ENCODE measurements at places on chromosomes 1 and 21. TPM values are rescaled to one million over a fixed set of nuclear protein-coding genes. Genes with fewer than 3 reads are reported as not detected.

GRCh38 chr1:66834926-66835325 is 33.9 kb upstream of the INSL5 start:
- DNase-seq = no peak

GRCh38 chr1:14600405-14601112 is 2.1 kb downstream of the KAZN start:
- DNase-seq = no peak

Gene NFYC
- polyA plus RNA-seq = 80.2 TPM

Gene HSPB7
- polyA plus RNA-seq = 2.0 TPM

GRCh38 chr21:44360159-44360558 is 6.7 kb downstream of the TRPM2 start:
- DNase-seq = no peak

GRCh38 chr1:229696385-229696784 is 70.3 kb downstream of the URB2 start:
- no peak for DNase-seq

Gene NKAIN1
- 1.7 TPM for polyA plus RNA-seq

- DNase-seq = no peak
Measured at GRCh38 chr1:116852910-116853309, 56.8 kb upstream of the PTGFRN start.

Gene MAPKAPK2
- polyA plus RNA-seq = 53.4 TPM

Gene SH2D2A
- 0.48 TPM for polyA plus RNA-seq

GRCh38 chr1:85836736-85837135 is 128.5 kb upstream of the ZNHIT6 start:
- DNase-seq = no peak

GRCh38 chr1:162857850-162858249 is 3.1 kb downstream of the CCDC190 start:
- no peak for DNase-seq

Gene AJAP1
- 0.19 TPM for polyA plus RNA-seq

DNA sequence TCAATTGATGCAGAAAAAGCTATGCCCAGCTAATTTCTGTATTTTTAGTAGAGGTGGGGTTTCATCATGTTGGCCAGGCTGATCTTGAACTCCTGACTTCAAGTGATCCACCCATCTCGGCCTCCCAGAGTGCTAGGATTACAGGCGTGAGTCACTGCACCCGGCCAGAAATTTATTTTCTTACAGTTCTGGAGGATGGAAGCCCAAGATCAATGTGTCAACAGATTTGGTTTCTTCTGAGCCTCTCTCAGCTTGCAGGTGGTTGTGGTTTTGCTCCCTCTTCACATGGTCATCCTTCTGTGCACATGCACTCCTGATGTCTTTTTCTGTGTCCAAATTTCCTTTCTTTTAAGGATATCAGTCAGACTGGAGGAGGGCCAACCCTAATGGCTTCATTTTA is 35.6 kb downstream of the SHCBP1L start:
- DNase-seq = no peak

DNA sequence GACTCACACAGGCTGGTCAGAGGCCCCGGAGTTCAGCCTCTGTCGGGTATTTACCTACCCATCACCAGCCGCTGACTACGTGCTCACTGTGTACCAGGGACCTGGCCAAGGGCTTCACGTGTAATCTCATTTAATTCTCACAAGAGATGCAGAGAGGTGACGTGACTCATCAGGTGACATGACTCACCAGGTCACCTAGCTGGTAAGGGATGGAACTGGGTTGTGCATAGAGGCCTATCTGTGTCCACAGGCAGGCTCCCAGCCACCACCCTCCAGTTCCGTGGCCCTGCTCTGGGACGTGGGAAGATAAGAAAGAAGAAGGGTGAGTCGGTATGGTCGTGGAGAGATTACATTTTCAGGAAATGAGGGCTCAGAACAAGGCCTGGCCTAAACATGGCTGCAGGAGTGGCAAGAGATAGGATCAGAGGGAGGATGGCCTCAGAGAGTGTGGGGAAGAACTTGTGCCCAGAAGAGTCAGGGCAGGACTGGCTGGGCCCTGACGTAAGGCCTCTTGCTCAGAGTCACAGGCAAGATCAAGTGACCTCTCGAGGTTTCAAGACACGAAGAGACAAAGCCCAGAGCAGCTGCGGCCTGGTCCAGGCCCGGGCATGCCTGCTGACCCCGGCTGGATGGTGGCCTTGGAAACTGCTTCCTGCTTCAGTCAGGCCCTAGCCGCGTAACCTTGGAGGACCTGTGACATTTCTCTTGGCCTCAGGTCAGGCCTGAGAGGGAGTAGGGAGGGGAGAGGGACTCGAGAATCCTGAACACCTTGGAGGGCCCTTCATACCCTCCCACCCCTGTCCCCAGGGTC is 52.7 kb upstream of the WASF2 start:
- DNase-seq = no peak

Gene ATP1A2
- polyA plus RNA-seq = 13.6 TPM

DNA sequence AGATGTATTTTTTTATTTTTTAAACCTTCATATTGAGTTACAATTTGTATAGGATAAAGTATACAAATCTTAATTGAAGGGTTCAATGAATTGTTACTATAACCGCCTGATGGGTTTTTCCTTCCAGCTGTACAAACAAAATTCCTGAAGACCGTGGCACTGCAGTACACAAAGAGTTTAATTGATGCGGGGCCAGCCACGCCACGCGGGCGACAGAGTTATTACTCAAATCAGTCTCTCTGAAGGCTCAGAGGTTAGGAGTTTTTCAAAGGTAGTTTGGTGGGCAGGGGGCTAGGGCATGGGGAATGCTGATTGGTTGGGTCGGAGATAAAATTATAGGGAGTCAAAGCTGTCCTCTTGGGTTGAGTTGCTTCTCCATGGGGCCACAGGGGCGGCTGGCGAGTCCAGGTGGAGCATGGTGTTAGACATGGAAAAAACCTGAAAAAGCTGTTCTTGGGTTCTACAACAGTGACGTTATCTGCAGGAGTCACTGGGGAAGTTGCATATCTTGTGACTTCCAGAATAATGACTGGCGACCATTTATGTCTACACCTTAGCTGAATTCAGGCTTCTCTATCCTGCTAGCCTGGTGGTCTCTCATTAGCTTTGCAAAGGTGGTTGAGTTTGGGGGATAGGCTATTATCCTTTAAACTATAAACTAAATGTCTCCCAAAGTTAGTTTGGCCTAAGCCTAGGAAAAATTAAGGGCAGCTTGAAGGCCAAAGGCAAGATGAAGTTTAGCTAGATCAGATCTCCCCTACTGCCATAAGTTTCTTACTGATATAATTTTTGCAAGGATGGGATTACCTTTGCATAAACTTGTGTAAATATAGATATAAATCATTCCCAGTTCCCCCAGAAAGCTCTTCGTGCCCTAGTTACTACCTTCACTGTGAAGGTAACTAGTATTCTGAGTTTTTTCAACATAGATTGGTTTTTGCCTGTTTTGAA is 13.0 kb upstream of the TMEM9 start:
- no peak for DNase-seq

GRCh38 chr1:21217812-21218596 is 41.3 kb upstream of the EIF4G3 start:
- DNase-seq = no peak

Gene TSPEAR
- 2.5 TPM for polyA plus RNA-seq

GRCh38 chr21:41774467-41775148 is 7.8 kb upstream of the RIPK4 start:
- no peak for DNase-seq

Gene RPAP2
- polyA plus RNA-seq = 21.1 TPM

Gene LPAR3
- polyA plus RNA-seq = 1.4 TPM

DNA sequence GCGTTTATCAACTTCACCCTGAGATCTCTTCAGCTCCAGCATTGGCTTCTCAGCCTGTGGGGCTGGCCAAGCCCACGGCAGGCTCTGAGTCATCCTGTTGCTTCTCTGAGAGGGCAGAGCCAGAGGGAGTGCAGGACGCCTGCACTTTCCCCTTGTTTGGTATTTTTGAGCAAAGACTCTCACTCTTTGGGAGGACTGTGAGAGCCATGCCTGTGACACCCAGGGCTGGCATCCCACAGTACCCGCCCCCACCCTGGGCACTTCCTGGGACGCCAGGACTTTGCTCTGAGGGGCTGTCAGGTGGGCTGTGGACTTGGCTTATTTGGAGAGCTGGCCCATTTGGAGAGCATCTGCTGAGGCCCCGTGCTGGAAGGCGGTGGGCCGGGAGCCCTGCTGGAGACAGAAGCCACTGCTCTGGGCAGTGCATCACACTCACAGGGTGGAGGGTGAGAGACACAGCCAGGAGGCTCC is 37.4 kb downstream of the VANGL1 start:
- no peak for DNase-seq

GRCh38 chr1:59242370-59242769 is 54.5 kb upstream of the FGGY start:
- no peak for DNase-seq

DNA sequence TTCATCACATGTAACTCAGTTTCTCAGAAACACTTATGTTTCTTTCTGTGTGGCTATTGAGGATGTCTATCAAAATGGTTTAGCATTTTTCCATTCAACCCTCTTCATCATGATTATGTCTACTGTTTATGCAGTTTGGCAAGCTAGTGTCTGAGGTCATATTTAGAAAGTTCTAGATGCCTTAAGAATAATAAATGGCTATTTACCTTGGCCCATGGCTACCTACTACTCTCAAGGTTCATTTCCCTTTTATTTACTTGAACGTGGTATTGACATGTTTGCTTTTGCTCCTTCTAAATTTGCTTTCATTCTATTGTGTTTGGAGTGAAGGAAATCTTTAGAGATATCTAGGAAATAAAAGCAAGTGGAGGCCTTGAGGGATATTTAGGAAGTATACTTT is 193.7 kb upstream of the OLFM3 start:
- no peak for DNase-seq

DNA sequence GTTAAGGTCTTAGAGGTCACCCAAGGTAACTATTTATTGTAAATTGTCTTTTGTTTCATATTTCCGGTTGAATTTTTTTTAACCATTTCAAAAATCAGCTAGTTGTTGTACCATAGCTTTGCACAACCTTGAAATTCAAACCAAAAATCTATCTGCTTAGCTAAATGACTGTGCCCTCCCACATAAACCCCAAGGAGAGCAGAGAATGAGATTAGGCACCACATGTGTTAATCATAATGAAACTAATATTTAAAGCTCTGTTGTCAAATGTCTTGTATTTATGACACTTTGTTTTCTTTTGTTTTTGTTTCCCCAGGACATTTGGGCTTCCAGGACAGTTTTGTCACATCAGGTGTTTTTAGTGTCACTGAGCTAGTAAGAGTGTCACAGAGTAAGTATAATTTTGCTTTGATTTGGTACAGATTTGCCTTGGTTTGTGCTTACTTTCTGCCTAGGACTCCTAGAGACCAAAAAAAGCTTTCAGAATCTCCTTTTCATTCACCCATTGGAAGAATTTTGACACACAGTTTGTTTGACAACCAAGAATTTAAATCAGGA is 249.9 kb downstream of the NFIA start:
- DNase-seq = no peak

Gene OVAAL
- polyA plus RNA-seq = not detected

GRCh38 chr1:67953301-67953700 is 97.1 kb downstream of the DIRAS3 start:
- no peak for DNase-seq

Gene MYBPH
- polyA plus RNA-seq = 0.41 TPM

- DNase-seq = no peak
Measured at GRCh38 chr1:247218121-247218651, 37.7 kb upstream of the VN1R5 start.

Gene ELOVL1
- polyA plus RNA-seq = 76.8 TPM

GRCh38 chr1:201678264-201679101 is 139.6 kb downstream of the NAV1 start:
- DNase-seq = no peak

GRCh38 chr1:99728494-99729235 is 37.8 kb downstream of the FRRS1 start:
- no peak for DNase-seq

Gene OR2L8
- polyA plus RNA-seq = not detected

GRCh38 chr1:228367798-228368791 is 38.5 kb downstream of the TRIM11 start:
- DNase-seq = no peak

Gene LORICRIN
- not detected for polyA plus RNA-seq

DNA sequence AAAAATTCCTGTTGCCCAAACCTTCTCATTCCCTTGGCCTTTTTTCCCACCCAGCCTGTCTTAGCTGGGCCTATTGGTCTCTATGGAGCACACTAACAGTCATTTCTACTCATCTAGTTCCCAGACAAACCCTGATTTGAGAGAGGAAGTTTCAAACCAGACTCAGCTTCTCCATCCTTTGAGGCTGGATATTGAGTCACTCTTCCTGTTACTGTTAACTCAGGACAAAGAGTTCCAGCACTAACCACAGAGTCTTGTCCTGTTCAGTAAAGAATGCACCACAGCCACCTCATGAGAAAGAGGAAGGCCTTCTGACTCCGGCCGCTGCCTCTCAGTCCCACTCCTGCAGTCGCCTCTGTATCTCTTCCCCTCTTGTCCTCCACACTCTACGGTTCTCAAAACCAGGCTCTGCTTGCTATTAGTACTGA is 137.8 kb downstream of the PTPRC start:
- DNase-seq = no peak

GRCh38 chr1:1230656-1231399 is 973 bp downstream of the SDF4 start:
- no peak for DNase-seq

GRCh38 chr1:145877923-145878486 is 7.7 kb downstream of the ANKRD35 start:
- DNase-seq = no peak

- DNase-seq = no peak
Measured at GRCh38 chr21:16085421-16085820, 355.6 kb downstream of the USP25 start.

GRCh38 chr21:25806060-25806459 is 71.3 kb downstream of the GABPA start:
- DNase-seq = no peak

DNA sequence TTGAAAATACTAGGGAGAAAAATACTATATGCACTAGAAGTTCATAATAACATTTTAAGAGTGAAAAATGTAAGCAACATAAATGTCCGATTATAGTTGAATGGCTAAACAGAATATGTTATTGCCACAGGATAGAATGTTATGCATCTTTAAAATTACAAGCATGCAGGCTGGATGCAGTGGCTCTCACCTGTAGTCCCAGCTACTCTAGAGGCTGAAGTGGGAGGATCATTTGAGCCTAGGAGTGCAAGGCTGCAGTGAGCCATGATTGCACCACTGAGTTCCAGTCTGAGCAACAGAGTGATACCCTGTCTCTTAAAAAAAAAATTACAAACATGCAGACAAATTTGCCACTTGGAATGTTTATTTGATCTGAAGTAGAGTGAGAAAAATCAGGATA is 3.0 kb upstream of the BATF3 start:
- DNase-seq = no peak

- DNase-seq = no peak
Measured at GRCh38 chr1:241553886-241554592, 21.9 kb downstream of the KMO start.

- DNase-seq = no peak
Measured at GRCh38 chr1:52234708-52235107, 92.8 kb downstream of the ZFYVE9 start.

- DNase-seq = no peak
Measured at GRCh38 chr1:15947382-15948090, 28.4 kb downstream of the ZBTB17 start.

Measured in right lung (tissue), 10 donors.